ENCODE measurements at places on chromosomes 6 and 20. TPM values are rescaled to one million over a fixed set of nuclear protein-coding genes. Genes with fewer than 3 reads are reported as not detected.

- DNase-seq: no peak
These were observed 114.8 kb downstream of the PRND start for GRCh38 chr20:4836473-4836872.

- DNase-seq: no peak
These were observed 487.7 kb upstream of the BTBD3 start for GRCh38 chr20:11429889-11430519.

The TUBB2B gene
- total RNA-seq: 28.6 TPM

GRCh38 chr6:169780571-169781091, 29.2 kb downstream of the ERMARD start:
- DNase-seq: no peak

The LGSN gene
- not detected for total RNA-seq

DNA sequence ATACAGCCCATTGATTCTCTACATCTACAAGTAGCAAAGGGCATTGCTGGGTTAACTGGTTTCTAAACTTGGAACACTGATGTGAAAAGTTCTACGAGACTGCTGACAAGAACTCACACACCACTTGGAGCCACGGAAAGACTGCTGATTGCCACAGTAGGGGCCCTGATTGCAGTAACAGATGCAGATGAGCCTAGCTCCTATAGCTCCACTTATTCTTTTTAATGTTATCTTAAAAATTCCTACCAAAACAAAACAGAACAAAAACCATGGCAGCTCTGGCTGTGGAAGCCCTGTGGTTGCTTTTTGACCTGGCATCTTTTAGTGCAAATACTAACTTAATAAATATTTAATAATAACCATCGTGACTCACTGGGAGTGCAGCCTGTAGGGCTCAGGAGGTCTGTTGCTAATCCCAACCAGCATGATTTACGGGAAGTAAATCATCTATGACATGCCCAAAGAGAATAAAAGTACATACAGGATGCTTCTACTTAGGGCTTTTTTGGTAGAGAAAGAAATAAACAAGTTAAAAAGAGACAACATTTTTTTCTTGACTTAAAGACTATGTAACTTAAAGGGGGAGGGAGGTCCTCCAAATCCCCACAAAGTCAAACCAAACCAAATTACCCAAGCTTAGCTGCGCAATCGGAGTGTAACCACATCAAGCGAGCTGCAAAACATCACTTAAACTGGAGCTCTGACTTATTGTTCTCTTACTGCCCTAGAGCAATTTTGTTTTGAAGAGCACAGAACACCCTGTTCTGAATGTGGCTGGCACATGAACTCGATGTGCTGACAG, 87.2 kb downstream of the FKBP5 start:
- peak; percentile 79 for DNase-seq

The ALDH5A1 gene
- total RNA-seq: 6.1 TPM

GRCh38 chr20:56506103-56506502, 18.4 kb upstream of the FAM209A start:
- no peak for DNase-seq

DNA sequence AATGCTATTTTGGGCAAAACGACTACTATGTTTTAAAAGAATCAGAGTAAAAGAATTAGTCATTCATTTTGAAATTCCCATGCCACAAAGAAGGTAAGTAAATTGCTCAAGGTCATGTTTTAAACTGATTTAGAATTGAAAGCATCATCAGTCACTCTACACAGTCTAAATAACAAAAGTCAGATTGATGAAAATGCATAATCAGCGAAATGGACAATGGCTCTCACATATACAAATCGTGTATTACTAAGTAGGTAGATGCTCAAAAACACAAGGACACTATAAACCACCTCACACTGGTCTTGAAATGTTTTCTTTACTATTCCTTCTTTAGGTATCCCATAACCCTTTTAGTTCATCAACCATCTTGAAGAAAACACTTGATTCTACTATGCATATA, 135.4 kb downstream of the OPN5 start:
- peak; percentile 80 for DNase-seq

DNA sequence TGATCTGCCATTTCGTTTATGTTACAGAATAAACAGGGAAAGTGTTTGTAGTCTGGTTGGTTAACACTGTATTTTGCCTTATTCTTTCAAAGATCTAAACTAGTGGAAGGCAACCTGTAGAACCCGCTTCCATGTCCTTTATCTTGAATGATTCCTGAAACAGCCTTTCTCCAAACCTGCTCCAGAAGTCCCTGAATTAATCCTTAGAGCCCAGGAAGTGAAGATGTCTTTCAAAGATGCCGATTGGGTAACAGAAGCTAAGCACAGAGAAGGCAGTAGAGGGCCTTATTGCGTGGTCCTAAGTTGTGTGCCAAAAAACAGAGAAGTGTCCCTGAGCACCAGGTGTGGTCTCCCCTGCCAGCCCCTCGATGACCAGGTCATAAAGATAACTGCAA, 19.2 kb upstream of the ZSCAN16 start:
- peak; percentile 21 for DNase-seq

The NT5E gene
- total RNA-seq: 15.4 TPM

DNA sequence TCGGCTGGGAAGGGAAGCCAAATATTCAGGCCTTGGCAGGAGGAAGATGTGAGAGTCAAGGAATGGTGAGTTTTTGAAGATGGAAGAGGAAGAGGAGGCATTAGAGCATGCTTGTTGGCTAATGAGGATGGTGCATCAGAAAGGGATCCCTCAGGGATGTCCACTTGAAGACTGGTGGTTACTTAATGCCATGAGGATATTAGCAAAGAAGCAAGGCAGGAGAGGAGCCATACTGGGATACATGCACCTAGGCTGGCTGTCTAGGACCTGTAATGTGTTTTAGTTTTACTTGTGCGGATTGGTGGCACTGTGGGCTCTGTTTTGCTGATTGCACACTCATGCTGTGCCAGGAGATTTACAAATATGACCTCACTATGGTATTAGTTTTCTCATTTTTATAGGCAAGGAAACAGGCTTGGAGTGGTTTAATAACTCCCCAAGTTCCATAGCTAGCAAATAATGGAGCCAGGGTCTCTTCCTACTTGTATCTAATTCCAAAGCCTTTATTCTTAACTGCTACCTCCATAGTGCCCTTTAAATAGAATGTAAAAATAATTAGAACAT, 37.8 kb downstream of the NCOA7 start:
- no peak for DNase-seq

DNA sequence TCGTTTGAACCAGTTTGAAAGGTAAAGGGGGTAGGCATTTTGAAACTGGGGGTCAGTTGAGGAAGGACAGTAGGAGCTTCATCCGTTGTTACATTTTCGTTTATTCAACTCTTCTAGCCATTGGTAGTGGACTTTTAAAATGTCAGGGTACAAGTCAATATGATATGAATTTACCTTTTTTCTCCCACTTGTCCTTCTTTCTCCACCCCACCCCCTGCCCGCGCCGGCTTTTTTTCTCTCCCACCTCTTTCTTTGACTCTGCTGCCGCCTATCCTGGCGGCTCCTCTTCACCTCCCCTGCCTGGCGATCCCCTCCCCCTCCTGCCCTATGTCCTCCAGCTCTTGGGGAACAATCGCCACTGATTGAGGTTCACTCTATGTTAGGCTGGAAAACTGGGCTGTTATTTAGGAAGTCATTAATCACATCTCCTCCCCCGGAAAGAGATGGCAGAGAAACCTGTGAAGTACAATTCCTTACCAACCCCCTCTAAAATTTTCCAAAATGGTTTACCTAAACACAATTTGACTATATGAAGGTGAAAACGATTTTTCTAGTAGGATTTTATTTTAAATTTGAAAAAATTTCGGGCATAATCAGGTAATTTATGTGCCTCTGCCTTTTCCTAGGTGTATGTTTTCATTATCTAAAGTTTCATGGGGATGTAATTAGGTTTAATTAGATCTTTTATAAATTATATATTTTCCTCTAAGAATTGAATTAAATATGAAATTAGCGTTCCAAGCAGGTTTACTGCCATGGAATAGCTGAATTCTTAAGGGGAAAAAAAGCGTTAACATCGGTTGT, 778 bp upstream of the LIN28B start:
- peak; percentile 14 for DNase-seq

DNA sequence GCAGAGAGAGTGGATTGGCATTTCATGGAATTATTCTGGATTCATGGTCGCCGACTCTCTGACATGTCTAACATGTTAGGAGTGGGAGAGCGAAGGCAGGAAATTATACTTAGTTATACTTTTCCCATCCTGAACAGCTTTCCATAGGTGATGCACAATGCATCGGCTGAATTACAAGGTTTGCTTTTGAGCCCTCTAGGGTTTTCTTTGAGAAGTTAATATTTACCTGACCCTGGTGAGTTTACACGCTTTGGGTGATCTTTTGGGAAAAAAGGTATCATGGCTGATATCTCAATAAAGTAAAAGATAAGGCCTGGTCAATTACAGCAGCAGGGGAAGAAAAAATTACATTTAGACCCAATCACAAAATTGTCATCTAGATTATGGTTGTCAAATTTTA, 14.0 kb upstream of the NKX2-2 start:
- DNase-seq: no peak

Data from SK-MEL-5 (cell line).